B cell (primary cell): ENCODE measurements at places on chromosomes 12 and 14. TPM values are rescaled to one million over a fixed set of nuclear protein-coding genes. Genes with fewer than 3 reads are reported as not detected.

Gene PLD4
- 49.9 and 51.0 TPM in 2 replicates for total RNA-seq

Gene BATF
- total RNA-seq = 13.9 and 16.4 TPM in 2 replicates

Gene STON2
- total RNA-seq = not detected in 2 replicates

Gene NAP1L1
- 751 and 766 TPM in 2 replicates for total RNA-seq

GRCh38 chr12:113823816-113824215 lies 142.3 kb downstream of the RBM19 start:
- DNase-seq = no peak

DNA sequence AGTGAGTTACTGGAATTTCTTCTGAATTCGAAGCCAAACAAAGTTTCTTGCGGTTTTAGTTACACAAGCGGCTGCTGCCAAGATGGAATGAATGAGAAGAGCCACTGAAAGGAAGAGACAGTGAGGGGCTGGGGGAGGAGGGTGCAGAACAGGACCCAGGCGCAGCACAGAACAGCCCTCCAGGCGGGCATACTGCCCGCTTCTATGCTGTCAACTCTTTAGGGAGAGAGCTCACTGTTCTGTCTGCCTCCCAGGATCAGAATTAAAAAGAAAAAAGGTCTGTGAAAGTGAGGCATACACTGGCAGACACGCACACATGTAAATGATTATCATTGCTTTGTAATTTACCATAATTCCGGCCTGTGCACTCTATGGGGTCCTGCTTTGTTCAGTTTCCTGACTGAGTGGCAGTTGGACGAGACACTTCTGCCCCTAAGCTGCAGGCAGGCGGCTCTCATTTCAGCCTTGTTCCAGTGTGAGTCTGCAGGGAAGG lies 231.6 kb downstream of the CACNA1C start:
- DNase-seq = no peak

DNA sequence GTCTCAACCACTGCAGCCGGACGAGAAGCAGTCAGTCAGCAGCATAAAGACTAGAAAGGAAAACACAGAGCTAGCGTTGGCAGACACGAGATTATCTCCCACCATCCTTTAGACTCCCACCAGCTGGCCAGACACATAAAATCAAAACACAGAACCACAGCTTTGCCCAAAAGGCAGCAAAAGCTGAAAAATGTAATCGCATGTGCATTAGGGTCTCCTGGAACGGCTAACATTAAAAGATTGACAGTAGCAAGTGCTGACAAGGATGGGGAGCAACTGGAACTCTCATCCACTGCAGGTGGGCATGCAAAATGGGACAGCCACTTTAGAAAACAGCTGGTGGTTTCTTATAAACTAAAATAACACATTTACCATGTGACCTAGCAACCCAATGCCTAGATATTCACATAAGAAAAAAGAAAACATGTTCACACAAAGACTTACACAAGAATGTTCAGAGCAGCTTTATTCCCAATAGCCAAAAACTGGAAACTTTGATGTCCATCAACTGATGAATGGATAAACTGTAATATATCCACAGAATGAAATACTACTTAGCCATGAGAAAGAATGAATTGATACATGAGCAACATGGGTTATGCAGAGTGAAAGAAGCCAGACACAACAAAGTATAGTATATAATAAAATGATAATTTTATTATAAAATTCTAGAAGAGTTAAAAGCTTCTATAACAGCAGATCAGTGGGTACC lies 37.7 kb downstream of the NCOR2 start:
- no peak for DNase-seq

DNA sequence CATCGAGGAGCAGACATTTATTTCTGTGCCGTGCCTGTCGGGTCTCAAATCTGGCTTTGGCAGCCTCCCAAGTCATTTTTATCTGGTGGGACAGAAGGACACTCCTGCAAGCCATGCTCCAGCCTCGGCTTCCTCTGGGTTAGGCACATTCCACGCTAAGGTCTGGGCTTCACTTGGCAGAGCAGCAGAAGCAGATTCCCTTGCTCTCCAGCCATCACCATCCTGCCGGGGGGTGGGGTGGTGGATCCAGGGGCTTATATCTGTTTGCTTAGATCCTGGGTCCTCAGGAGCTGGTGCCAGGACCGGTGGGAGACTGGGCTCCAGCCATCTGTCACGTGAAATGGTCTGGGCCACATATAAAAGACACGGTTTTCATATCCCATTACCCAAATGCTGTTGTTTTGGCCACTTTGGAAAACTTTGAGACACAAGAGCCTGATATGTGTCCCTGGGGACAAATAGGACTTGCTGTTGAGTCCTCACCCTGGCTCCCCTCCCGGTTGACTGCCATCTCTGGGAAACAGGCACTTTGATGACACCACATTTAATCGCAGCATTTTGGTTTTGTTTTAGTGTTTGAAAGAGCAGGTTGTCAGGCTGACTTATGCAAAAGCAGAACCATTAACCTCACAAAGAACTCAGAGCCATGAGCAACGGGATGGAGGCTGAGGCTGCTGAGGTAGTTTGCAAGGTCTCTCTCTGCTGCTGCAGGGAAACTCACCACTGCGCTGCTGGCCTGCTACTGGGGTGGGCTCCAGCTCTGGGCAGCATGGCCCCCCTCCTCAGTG lies 69.6 kb upstream of the PRMT8 start:
- no peak for DNase-seq

DNA sequence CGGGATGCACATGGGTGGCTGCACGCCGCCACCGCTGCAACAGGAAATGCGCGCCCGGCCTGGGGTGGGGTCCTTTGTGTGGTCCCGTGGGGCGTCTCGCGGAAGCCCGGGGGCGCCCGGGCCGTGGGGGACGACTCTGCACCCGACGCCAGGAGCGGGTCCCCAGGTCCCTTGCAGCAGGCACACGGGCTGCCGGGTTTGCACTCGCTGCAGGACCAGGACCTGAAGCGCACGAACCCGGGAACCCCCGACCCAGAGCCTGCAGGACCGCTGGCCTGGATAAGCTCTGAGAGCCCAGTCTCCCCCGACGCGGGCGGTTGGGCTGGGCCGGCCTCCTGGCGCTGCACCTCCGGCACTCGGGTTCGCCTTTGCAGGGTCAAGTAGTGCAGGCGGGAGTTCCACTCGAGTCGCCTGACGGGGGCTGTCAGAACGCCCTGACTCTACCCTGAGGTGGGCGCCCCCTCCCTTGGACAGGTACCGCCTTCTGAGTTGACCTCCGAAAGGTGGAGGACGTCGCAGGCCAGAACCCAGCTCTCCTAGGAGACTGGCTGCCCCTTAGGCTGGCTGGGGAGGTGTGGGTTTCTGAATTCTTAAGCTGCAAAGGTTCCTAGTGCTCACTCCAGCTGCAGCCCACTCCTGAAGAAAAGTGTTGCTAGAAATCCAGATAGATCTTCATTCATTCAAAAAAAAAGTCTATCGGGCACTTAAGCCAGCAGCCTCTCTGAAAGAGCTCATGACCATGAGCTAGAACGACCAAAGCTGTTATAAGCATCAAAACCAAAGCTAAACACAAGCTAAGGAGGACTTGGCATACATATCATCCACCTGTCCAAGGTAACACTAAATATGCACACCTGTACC lies 68.0 kb downstream of the RNF34 start:
- DNase-seq = peak; percentile 94

DNA sequence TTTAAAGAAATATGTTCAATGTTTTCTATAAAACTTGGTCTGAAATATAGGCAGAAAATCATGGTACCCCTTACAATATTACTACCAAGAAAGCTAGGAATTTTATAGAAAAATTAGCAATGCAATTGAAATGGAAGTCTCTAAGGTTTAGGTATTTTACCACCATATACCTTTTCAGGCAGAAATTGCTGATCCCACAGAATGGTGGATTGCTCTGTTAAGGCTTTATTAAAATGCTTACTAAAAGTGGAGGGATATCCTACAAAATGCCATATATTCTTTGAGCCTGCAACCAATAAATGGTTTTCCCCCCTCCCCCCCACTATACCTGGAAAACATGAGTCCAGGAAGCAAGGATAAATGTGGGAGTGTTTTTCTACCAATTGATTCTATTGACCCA lies 718.1 kb upstream of the NOVA1 start:
- no peak for DNase-seq

DNA sequence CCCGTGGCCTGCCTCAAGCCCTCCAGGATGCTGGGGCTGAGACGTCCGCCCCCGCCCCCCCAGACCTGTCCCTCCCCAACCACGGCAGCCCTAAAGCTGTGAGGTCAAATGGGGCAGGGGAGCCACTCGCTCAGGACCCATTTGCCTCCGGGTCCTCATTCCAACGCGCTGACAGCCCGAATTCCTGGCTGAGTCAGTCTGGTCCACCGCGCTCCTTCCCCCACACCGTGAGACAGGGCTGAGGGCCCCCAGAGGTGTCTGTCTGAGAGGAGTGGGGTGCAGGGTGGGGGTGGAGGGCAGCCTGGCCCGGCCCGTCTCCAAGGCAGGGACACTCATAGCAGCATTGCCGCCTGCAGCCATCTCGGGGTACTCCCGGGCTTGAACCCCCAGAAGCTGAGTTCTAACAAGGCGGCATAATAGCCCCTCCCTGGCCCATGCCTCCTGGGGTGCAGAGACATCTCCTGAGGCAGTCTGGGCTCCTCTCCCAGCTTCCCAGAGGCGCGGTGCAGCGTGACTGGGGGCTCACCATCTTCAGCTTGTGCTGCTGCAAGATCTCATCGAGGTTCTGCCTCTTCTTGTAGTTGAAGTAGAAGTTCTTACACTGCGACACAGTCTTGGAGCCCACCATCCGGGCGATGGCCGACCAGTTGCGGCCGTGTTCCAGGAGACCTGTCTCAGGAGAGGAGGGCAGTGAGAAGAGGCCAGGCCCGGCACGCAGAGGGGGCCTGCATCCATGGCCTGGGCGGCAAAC lies 90.5 kb downstream of the RFLNA start:
- no peak for DNase-seq
